ENCODE measurements at places on chromosomes 6 and 20.
A peak's percentile ranks its signal among the peaks of the same experiment; 100 is the strongest.

GRCh38 chr6:3410385-3411360, 46.2 kb downstream of the SLC22A23 start:
- peak; percentile 72 for DNase-seq

DNA sequence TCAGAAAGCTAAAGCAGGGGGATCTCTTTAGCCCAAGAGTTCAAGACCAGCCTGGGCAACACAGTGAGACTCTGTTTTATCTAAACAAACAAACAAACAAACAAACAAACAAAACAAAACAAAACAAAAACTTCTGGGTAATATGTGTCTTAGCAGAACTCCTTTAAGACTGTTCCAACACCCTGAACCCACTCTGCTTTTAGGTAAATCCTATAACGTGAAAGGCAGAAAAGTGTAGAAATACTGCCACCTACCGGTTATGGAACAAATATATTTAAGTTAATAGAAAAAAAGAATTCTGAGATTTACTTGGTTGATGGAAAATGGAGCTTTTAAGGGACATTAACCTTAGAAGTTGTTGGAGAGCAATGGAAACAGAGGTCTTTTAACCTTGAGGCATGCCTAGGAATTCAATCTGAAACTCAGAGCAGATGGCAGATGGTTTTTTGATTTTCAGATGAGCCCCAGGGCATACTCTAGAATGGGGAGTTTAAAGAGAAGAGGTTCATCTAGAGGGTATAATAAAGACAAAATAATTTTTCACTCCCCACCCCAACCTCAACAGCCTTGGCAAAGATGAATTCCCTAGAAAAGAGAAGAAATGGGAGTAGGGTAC, 38.5 kb downstream of the SOD2 start:
- DNase-seq, result peak; percentile 71

GRCh38 chr6:161181121-161181520, 92.7 kb downstream of the AGPAT4 start:
- no peak for DNase-seq

DNA sequence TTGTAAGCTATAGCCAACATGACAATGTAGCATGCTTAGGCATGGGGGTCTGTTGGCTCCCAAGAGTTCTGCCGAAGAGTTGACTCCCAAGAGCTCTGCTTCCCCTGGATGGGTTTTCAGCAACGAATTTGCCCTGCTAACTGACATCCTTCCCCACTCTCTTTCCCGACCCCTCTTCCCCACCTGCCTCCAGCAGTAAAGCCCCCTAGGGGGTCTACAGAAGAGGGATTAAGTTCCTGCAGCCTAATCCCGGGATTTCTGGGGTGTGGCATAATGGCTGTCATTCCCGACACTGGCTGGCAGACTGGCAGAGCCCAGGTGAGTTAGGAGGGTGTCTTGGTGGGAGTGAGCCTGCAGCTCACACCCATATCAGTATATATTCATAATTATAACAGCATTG, 121.0 kb upstream of the ZNF184 start:
- DNase-seq, result no peak

DNA sequence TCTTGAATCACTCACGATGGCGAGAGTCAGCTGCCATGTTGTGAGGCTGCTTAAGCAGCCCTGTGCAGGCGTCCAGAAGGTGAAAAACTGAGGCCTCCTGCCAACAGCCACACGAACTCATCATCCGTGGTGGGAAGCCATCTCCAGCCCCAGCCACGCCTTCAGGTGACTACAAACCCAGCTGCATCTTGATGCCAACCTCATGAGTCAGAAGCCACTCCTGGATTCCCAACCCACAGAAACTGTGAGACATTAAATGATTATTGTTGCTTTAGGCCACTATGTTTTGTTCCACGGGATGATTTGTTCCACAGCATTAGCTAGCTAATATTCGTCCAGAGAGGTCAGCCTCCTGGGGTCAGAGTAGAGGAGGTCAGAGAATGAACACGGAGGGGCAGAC, 80.5 kb downstream of the SNX5 start:
- DNase-seq, result no peak

GRCh38 chr20:63454731-63455567, 17.5 kb downstream of the KCNQ2 start:
- peak; percentile 30 for DNase-seq

DNA sequence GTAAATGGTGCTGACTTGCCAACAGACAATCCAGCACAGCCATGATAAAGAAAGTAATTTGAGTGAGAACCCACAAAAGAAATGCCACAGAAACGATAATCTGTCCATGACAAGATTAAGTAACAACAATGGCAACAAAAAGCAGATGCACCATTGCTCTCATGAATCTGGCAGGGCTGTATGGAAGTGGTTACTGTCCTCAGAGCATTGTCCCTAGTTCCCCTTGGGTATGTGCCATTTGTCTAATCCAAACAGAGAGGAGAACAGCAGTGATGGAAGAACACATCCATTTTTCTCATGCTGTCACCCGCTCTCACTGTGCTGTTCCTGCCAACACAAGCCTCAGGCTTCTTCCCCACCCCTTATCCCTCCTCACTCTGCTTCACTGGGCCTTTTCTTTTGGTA, 65.8 kb downstream of the REV3L start:
- peak; percentile 97 for DNase-seq

GRCh38 chr20:37194621-37195417, 15.5 kb upstream of the MROH8 start:
- no peak for DNase-seq

DNA sequence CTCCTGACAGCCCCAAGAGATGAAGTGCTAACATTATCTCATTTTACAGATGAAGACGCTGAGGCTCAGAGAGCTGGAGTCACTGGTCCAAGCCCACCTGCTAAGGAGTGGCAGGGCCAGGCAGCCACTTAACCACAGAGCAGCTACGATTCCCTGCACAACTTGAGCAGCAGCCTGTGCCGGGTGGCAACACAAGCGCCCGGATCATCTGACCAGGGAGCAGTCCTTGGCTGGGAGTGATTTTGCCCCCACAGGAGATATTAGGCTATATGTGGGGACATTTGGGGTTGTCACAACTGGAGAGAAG, 93.2 kb upstream of the PTPN1 start:
- no peak for DNase-seq

DNA sequence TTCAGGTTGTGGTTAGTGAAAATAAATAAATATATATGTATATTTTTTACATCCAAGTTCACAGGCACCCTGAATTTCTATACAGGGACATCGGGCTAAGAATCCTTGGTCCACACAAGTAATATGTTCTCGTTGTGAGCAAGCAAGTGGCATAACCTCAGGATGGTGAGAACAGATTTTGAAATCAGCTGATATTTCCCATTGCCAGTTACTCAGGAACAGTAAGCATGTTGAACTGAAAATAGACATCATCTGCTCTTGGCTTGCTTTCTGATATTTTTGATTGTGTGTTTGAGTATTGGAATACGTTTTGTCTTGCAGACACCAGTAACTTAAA, 87.7 kb downstream of the TRMT6 start:
- DNase-seq, result peak; percentile 88

DNA sequence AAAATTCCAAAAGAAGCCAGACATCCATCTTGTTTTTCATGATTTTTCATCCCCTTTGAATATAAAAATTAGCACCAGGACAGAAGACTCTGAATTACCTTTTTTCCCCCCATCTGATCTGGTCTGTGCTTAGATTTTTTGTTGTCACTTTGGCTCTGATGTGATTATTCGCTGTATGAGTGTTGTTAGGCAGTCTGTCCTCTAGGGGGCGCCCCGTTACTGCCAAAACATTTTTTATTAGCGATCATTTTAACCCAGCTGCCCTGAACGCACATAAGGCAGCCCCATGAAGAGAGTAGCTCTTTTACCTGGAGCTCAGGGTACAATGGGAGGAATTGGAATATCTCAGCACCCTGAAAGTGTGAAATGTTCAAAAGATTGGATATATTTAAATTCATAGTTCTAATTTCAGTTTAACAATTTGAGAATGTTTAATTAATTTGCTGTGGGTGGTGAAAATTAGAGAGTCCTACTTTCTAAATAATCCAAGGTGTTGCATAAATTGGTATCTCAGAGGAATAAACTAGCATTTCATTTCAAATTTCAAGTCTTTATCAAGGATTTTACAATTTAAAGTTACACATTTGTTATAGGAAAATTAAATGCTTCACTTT, 60.8 kb downstream of the PRPH2 start:
- DNase-seq, result peak; percentile 88

DNA sequence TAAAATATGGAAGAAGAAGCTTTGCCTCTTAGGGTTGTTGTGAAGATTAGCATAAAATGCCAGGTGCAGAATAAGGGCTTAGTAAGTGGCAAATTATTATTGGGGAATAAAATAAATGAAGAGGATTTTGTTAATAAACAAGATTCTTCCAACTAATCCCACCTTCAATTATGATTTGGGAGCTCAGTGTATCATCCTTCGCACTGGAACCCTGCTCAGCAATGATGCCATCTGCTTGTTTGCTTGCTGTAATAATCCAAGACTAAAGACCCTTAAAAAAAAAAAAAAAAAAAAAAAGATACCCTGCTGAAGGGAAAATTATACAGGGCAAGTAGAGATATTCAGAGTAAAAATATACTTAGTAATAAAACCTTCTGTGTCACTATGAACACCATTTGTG, 62.0 kb upstream of the RREB1 start:
- no peak for DNase-seq

DNA sequence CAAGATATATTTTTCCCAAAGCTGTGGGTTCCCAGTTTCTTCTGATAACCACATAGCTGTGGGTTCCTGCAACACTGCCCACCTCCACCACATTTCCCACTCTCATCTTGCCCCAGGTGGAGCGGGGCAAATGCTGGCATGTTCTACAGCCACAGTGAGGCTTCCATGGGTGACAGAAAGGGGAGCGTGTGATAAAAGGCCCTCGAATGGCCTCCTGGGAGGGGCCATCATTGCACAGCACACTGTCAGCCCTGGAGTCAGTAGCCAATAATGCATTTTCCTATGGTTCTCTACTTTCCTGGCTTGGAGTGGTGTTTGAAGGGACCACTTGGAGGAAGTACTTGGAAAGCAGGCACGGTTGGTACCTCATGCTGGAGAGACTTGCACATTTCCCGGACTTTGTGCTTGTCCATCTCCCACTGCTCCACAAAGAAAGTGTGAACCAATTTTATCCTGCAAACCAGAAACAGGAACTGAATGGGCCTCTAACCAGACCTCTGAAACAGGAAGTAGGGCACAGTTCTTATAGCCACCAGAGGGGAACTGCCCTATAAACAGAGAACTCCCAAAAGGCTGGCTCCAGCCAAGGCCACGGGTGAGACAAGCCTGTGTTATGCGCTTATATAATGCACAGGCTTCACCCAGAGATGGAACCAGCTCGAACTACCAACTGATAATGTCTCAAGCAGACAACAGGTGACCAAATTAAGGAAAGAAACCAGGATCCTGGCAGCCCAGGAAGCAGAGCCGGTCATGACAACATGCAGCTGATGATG, 8.6 kb downstream of the MAP3K5 start:
- peak; percentile 57 for DNase-seq
